ENCODE measurements at places on chromosomes 1 and 21. TPM values are rescaled to one million over a fixed set of nuclear protein-coding genes. Genes with fewer than 3 reads are reported as not detected.

DNA sequence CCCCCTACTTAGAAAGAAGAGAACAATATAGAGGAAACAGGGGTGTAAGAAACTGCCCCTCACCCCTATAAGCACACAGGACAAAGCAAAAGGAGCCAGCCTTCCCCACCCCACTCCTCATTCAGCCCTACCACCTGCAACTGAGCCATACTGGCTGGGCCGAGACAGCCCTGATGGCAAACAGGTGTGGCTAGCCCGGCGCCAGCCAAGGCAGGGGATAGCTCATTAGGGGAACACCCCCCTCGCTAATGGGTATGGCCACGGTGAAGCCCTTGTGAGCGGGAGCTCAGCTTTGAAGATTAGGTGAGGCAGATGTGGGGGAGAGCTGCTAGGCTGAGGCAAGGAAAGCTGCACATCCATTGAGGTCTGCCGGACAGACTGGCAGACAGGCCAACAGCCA, 65.5 kb downstream of the ERI3 start:
- no peak for DNase-seq

DNA sequence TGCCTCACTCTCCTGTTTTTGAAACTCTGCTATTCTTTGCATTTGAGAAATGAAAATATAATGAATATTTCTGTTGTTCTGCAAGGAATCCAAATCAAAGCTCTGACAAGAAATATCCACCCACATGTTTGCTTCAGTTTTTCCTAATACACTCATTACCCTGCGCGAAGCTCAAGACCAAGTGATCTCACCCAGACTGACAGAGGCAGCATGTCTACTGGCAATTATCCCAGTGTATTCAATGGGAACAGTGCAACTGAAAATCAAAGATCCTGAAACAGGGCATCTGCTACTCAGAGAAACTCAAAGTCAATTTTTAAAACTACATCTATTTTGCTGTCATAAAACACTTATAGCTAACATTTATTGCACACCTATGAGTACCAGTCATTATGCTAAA, 321.0 kb upstream of the LRRC7 start:
- no peak for DNase-seq

- no peak for DNase-seq
Measured at GRCh38 chr1:208919371-208919770, 664.1 kb upstream of the CAMK1G start.

GRCh38 chr1:43073490-43074230, 98.4 kb downstream of the EBNA1BP2 start:
- DNase-seq, result peak; percentile 45

DNA sequence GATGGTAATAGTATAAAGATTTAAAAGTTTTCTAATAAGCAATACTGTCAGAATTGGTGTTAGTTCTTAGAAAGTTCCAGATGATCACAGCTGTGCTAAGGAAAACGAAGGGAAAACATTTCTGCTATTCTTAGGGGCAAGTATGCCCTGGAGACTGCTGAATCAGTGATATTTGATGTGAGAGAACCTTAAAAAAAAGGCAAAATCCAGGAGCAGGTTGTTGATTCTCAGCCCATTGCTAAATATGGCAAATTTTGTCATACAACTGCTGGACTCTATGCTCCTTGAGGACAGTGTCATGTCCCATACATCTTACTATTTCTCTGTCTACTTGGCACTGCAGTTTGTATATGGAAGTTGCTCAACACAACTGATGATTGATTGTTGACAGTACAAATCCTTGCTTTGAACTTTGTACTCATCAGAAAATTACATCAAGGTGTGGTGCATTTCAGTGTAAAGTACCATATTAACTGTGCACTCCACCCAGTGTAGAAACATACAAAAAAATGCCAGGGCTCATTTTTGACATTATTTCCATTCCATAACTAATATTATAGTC, 10.9 kb downstream of the CRCT1 start:
- DNase-seq, result no peak

- DNase-seq, result no peak
Measured at GRCh38 chr1:224785040-224785328, 144.5 kb upstream of the DNAH14 start.

DNA sequence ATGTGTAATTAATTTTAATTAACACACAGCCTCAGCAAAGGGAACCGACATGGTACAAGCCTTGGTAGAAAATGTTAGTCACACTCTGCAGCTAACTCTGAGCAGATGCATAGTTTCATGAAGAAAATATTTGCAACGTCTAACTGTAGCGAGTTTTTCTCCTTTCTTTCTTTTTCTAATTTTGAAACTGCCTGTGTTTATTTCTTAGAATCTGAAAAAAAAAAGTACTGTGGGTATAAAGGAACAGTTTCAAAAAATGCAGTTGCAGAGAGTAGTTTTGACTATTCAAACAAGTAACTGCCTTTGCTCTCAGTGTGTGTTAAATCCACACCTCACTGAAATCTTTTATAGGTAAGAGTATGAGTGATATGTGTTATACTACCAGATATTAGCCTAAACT, 149.9 kb upstream of the C1orf105 start:
- DNase-seq, result no peak

GRCh38 chr1:75996196-75996595, 64.0 kb upstream of the ASB17 start:
- no peak for DNase-seq

DNA sequence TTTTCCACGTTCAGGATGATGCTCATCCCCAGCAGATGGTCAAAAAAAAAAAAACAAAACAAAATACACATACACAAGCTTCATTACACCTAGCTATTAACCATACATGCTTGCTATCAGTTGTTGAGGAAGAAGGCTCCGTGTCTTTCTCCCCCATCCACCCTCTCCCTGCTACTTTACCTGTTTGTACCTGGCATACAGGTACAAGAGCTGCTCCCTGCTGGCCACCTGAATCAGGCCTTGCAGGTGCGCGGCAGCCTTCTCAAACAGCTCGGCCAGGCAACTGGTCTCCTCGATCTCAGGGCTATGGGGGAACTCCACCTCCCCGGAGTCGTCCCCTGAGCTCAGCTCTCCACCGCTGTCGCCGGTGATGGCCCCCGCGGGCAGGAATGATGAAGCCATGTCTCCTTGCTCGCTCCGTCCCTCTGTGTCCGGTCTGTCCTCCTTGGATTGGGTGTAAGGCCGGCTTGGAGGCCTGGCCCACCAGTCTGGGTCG, 464 bp downstream of the ACBD6 start:
- no peak for DNase-seq

- no peak for DNase-seq
Measured at GRCh38 chr1:171954361-171954760, 113.1 kb downstream of the DNM3 start.

DNA sequence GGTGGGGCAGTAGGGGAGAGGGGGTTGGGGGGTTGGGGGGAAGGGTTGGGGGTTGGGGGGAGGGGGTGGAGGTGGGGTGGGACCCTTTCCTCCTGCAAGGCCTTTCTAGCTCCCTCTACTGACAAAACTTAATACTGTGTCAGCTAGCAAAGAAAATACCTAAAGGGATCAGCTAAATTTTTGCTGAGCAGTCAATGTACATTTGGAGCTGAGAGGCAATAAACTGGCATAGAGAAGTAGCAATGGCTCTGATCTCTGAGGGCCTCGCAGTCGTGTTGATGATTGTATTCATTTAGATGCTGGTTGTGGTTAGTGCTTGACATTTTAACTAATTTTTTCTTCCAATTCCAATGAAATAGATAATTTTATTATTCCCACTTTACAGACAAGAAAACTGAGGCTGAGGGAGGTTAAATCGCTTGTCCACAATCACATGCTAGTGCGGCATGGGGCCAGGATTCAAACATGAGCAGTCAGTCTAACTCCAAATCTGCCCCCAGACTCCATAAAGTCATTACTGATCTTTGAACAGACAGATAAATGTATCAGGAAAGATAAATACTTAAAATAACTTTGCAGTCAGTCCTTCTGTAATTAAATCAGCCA, 357.1 kb downstream of the DISC1 start:
- DNase-seq, result no peak

The FRRS1 gene
- total RNA-seq, result 4.9 TPM

The RXFP4 gene
- total RNA-seq, result not detected

The ADARB1 gene
- total RNA-seq, result 12.8 TPM

The HPCAL4 gene
- 0.15 TPM for total RNA-seq

The CHIA gene
- not detected for total RNA-seq

Data from heart right ventricle (tissue), 16 donors.